ENCODE measurements at places on chromosomes 4 and X. TPM values are rescaled to one million over a fixed set of nuclear protein-coding genes. Genes with fewer than 3 reads are reported as not detected.

Gene CLCN3
- total RNA-seq: 23.1 TPM

Gene SSX4B
- not detected for total RNA-seq

Gene KLB
- total RNA-seq: not detected

Gene CLGN
- total RNA-seq: 0.15 TPM

Measured in activated CD8-positive, alpha-beta memory T cell treated with anti-CD3 and anti-CD28 coated beads for 36 hours (primary cell).